GDM1 (cell line): ENCODE measurements at places on chromosomes 7 and 10.

DNA sequence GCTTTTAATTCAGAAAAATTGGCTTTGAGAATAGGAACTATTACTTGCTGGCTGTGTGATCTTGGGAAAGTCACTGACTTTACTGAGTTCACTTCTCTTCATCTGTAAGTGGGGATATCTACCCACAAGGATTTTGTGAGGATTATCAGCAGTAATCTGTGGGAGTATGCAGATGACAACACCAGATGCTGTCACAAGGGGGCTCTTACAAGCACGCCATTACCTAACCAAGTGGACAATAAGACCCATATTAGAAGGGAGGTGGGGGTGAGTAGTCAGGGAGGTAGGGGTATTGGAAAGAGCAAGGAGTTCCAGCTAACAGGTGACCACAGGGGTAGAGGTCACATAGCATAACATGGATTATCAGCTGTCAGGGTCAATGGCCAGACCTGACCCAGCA lies 569.4 kb downstream of the SUGCT start:
- DNase-seq = no peak

- no peak for DNase-seq
Observed at GRCh38 chr10:132167041-132167674, 19.6 kb upstream of the DPYSL4 start.

GRCh38 chr7:139078399-139078798 lies 31.1 kb downstream of the ZC3HAV1 start:
- DNase-seq = no peak

DNA sequence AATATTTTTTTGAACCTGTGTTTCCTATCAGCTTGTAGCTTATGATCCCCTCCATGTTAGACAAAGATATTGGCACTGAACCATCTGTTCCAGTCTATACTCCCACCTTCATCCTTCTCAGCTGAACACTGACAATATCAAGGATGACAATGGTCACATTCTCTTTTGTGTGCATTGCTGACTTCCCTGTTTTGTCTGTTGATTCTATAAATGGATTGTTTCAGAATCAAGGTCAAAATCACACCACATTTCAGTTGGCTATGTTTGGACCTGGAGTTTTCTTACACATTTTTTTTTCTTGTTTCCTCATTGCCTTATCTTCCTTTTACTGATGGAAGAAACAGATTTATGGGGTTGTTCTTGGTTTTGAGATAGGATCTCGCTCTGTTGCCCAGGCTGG lies 11.3 kb upstream of the SMURF1 start:
- DNase-seq = peak; percentile 37

DNA sequence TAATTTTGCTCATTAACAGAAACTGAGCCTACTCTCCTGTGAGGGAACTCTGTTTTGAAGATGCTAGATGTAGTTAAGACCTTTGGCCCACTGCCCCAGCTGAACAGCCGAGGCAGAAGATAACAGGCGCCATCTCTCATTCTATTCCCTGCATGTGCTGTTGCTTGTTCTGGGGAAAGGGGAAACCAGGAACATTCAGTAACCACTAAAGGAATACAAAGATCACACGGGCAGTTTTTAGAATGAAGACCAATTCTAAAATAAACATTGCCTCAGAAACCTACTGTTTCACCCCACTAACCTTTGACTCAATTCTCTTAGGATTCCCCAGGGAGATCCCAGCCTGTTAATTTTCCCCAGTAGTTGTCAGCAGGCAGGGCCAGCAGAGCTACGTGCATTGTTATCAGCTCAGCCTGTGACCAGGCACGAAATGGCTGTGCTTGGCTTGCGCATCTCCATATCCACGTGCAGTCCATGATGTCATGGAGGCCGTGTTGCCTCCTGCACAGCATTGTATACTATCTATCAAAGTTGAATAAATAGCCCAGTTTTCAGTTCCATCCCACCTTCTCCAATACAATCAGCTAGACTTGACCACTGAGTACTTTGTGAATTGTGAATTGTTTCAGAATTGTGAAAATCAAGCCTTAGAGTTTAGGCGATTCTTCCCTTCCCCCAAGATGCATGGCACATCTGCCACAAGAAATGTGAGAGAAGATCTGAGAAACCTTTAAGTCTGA lies 36.0 kb downstream of the ANK3 start:
- no peak for DNase-seq
